GOT3 (cell line): ENCODE measurements at places on chromosomes 1 and 21.

GRCh38 chr1:197850042-197850441, 52.4 kb upstream of the C1orf53 start:
- no peak for DNase-seq

DNA sequence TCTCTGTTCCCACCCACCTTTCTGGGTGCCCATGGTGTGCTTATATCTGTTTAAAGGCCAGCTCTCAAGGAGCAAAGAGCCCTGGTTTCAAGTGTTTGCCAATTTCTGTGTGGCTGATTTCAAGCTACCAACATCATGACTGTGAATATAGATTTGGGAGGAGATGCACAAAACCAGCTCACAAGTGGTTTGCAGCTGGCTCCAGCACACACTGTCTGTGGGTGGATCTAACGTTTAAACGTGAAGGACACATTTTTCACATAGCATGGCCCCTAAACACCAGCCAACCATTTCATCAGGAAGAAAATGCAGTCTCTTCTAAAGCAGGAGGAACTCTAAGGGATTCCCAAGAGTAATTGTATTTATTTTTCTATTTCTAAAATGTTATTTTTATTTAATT, 65.2 kb downstream of the FCRL5 start:
- no peak for DNase-seq

DNA sequence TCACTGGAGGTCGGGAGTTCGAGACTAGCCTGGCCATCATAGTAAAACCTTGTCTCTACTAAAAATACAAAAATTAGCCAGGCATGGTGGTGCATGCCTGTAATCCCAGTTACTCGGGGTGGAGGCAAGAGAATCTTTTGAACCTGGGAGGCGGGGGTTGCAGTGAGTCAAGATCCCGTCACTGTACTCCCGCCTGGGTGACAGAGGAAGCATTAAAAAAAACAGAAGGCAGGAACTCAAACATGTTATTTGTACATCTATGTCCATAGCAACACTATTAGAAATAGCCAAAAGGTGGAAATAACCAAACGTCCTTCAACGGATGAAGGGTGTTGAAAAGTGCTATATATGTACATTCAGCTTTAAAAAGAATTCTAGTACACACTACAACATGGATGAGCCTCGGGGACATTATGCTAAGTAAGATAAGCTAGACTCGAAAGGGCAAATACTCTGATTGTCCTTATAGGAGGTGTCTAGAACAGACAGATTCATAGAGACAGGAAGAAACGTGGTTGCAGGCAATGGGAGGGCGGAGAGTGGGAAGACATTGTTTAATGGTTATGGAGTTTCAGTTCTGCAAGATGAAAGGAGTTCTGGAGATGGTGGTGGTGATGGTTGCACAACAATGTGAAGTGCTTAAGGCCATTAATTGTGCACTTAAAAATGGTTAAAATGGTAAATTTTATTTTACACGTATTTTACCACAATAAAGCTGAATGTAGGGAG, 19.2 kb downstream of the NLRP3 start:
- no peak for DNase-seq

DNA sequence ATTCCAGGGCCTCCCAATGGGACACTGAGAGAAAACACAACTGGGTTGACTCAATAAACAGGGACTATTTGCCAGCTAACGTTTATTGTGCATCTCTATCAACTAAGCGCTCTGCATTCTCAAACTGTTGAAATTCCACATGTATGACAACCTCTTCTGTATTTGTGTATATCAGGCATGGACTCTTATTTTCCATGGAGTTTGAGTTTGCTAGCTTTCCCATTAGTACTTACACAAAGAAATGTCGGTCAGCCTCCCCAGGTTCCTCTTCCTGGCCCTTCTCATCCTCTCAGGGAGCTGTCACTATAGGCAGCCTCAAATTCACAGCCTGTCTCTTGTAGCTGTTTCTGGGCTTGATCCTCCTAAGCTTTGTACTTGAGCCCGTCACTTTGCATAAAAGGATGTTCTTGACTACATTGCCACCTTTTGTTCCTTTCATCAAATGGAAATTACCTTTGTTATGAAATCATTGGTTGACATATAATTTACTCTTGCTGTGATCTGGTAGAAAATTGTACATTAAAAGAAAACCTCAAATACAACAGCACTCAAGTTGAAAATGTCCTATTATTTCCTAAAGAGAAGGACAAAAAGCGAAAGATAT, 60.0 kb upstream of the NTPCR start:
- DNase-seq, result no peak

GRCh38 chr21:32412162-32413014, at the start of gene EVA1C:
EVA1C (plus strand) TSS chr21:32412706; CDS start chr21:32412854, 148 bp downstream.
- no peak for DNase-seq

DNA sequence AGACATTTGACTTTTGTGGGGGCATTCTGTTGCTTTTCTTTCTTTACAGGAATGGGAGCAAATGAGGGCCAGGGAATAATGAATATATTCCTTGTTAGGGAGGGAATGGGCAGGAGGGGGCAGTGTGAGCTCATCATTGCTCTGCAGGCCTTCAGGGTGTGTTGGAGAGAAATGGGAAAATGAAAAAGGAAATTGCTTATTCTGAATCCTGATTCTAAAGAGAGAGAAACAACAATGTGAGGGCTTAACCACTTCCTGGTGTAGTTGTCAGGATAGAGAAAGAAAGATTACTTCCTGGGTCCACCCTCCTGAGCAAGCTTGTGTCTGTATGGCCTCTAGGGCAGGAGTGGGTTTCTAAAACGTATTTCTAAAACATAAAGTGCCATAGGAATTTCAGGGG, 28.3 kb downstream of the VANGL2 start:
- DNase-seq, result no peak

GRCh38 chr1:61356995-61357394, 274.6 kb downstream of the NFIA start:
- no peak for DNase-seq

GRCh38 chr1:13723810-13724209, 23.8 kb downstream of the PRDM2 start:
- peak; percentile 5 for DNase-seq

GRCh38 chr1:151009674-151010345, 1.6 kb downstream of the PRUNE1 start:
- DNase-seq, result no peak

- no peak for DNase-seq
Measured at GRCh38 chr1:204031098-204031710, 41.7 kb upstream of the SOX13 start.

- no peak for DNase-seq
Measured at GRCh38 chr1:33957854-33958253, 94.0 kb downstream of the HMGB4 start.

DNA sequence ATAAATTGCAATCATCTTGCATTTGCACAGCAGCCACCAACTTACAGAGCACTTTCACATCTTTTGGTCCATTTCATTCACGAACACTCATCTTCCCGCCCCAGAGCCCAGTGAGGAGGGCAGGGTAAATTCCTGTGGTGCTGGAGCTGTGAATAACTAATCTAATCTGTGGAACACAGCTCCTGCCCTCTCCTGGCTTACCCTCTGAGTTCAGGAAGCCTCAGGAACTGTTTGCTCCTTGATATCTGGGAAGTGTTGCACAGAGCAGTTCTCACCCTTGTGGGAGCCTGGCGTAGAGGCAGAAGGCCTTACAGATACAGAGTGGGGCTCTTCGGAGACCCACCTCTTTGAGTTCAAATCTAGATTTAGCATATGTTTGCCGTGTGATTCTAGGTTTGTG, 11.6 kb upstream of the RD3 start:
- no peak for DNase-seq

DNA sequence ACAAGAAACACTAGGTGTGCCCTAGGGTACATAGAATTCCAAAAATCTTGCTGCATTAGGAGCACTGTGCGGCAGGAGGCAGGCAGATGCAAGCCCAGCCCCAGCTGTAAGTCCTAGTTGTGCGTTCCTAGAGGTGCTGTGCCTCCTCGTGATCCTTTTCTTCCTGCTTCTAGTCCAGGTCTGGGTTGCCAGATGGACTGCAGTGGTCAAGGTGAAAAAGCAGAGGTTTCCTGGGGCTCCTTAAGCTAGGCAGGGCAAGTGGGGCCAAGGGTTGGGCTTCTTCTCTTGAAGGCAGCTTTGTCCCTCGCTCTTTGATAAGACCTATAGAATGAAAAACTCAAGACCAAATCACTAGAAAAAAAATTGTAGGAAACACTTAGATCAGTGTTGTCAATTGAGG, 21.6 kb upstream of the SLC45A3 start:
- DNase-seq, result no peak

- DNase-seq, result no peak
Measured at GRCh38 chr1:91374086-91374485, 30.6 kb downstream of the HFM1 start.

- DNase-seq, result no peak
Measured at GRCh38 chr1:106880226-106880625, 176.2 kb upstream of the PRMT6 start.
